COR-L47 (cell line): ENCODE measurements at places on chromosomes 4 and X.

- DNase-seq = no peak
These were observed 199.8 kb upstream of the NOCT start for GRCh38 chr4:138815811-138816210.

DNA sequence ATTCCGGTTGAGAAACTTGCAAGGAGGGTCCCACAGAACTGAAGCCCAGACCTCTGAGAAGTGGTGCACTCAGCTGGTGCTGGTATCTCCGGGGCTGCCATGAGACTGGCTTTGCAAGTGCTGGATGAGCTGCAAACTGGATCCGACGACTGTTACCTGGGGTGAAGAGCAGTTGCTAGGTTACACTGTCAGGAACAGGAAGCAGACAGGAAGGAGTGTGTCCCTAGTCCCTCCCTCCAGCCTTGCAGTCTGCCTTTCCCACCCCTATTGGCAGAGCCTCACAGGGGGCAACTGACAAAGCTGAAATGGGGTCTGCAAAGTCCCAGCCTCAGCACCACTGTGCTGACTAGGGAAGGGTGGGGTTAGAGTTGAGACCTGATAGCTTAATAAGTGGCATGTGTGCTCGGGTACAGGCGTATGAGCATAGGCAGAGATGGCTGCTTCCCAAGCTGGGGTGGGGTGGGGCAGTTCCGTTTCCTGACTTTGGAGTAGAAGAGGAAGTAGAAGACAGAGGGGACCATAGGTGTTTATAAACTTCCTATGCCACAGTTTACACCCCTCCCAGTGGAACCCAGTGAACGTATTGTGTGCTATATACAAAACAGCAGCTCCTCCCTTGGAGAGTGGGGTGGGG is 18.0 kb downstream of the PPEF1 start:
- no peak for DNase-seq

- no peak for DNase-seq
These were observed 97.5 kb downstream of the FANCB start for GRCh38 chrX:14775416-14775815.

DNA sequence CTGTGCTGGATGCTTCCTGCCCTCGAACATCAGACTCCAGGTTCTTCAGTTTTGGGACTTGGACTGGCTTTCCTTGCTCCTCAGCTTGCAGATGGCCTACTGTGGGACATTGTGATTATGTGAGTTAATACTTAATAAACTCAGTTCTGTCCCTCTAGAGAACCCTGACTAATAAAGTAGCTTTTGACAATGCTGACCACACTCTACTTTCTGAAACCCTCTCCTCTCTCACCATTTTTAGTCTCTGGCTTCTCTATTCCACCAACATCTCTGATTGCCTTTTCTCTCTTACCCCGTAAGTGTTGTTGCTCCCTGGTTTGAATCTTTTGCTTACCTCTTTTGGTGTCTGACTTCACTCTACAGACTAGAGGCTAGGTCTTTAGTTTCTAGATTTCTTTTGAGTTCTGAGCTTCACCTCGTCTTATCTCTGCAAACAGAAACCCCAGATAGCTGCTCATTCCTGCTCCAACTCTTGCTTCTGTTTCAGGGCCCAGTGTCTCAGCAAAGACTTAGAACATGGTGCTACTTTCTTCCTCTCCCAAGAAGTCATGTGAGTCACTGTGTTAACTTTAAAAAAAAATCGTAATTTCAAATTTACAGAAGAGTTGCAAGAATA is 11.4 kb downstream of the TMSB4X start:
- DNase-seq = no peak

DNA sequence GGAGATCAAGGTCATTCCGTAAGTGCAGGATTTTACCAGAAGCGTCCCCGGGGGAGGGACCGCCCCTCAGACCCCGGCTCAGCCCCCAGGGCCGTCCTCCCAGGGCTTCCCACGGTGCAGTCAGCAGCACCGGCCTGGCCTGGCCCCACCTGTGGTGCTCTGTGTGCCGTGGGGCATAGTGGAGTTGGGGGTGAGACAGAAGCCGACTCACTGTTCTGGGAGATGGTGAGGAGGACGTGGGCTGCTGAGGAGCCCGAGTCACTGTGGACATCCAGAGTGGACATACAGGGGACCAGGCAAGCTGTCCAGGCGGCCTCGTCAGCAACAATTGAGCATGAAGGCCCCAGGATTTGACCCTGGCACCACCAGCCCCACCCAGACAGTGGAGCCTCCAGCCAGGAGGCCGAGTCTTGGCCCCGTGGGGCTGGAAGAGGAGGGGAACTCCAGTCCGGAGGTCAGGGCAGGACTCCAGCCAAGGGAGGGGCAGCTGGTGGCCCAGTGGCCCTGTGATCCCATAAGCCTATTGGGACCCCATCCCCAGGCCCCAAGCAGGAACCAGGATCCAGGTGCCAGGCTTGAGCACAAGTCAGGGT is 19.1 kb downstream of the ATP5ME start:
- no peak for DNase-seq

DNA sequence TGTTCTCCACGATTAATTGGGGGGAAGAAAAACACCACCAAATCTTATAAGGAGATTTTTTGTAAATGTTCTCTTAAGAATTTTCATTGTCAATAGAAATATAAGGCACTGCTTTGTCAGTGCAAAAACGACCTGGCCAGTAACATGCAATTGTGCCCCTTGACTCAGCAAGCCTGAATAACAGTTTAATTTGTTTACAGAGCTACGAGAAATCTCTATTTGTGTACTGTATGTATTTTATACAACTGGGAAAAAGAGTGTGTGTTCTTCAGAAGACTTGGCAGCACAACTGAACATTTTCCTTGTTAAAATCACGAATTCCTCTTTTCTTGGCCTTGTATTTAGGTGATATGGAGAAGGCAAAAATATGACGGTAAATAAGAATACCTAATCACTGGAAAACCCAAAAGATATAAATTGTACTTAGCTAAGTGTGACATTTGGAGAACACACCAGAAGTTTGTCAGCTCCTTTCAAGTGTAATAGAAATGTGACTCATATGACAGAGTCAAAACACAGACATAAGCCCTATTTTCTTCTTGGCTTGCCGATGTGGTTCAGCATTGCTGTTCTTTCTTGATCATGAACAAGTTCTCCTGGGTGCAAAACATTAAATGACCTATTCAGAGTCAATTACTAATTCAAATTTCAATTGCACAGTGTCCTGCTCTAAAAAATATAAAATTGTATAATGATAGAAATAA is 945.0 kb upstream of the INTU start:
- no peak for DNase-seq

DNA sequence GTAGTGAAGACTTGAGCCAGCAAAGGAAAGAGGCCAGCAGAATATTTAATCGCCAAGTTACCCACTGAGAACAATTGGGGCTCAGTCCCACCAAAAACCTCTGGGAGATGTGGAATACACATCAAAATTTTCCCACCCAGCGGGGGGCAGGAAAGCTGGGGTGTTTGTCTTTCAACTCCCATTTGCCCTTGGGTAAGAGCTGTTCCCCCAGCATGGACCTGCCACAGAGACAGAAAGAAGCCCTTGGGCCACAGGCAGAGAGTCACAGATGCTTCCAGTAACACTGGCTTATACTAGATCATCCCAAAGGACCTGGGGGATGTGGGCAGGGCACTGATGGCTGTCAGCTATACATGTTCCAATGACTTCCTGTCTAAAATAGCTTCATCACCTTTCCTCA is 18.9 kb upstream of the FBXW7 start:
- DNase-seq = no peak

DNA sequence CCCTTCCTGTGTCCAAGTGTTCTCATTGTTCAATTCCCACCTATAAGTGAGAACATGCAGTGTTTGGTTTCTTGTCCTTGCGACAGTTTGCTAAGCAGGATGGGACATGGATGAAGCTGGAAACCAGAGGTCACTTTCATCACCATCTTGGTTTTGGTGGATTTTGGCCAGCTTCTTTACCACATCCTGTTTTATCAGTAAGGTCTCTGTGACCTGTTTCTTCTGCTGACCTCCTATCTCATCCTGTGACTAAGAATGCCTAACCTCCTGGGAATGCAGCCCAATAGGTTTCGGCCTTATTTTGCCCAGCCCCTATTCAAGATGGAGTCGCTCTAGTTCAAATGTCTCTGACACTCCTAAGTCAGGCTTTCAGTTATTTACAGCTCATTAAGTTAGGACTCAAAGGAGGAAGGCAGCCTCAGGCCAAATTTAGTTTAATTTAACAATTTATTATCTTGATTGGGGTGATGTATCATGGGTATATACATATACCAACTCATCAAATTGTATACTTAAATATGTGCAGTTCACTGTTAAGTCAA is 169.9 kb upstream of the NDP start:
- no peak for DNase-seq

DNA sequence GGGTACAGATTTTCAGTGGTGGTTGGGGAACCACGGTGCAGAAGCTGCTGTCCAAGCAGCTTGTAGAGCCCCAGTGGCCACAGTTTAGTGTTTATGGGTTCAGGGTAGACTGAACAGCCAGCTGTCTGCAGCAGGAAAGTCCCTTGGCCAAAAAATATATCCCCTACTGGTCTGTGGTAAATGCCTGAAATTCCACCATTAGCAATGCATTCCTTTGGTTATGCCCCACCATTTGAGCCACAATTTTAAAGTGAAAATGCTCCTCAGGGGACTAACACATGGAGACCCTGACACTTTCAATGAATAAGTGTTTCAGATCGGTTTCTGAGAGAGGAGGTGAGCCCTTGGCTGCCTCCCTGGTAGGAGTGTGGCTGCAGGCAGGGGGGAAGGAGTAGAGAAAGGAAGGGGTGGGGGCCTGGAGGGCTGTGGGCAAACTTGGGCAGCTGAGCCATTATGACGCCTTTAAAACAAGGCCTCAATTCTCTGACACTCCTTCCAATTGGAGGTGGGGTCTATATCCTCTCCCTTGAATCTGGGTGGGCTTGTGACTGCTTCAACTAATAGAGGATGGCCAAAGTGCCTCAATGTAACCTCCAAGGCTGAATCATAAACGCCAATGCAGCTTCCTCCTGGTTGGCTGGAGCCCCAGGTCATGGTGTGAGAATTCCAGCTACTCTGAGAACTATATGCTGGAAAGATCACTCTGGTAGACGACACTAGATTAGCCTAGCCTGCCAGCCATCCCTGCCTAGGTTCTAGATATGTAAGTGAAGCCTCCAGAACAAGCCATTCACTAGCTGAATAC is 75.8 kb upstream of the ATP6AP2 start:
- no peak for DNase-seq

DNA sequence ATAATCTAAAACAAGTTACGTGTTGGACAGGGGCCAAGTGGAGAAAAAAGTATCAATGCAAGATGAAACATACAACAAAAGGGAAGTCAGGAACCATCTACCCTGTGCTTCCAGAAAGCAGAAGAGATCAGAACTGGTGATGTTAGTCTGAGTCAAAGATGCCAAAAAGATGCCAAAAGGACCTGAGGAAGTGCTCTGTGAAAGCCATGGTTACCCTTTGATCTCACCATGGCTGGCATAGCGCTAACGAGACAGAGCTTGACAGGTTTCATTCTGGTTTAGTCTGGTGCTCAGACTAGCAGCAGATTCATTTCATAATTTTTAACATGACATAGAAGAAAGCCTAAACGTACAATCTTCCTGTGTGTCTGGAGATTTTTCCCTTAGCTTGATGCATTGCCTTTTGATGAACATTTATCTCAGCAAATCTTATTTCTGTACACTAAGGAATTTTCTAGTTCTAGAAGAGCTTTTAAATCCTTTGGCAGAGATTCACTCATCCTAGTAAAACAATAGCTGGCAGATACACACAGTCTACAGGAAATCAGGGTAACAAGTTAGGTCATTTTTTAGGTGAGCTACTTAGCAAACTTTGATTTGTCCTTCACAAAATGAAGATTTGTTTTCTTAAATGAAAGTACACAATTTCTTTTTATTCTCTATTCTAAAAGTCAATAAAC is 87.7 kb downstream of the COL25A1 start:
- DNase-seq = no peak

GRCh38 chr4:42488554-42488953 is 91.3 kb downstream of the SHISA3 start:
- no peak for DNase-seq

GRCh38 chr4:187576751-187577150 is 418.8 kb upstream of the ZFP42 start:
- no peak for DNase-seq

DNA sequence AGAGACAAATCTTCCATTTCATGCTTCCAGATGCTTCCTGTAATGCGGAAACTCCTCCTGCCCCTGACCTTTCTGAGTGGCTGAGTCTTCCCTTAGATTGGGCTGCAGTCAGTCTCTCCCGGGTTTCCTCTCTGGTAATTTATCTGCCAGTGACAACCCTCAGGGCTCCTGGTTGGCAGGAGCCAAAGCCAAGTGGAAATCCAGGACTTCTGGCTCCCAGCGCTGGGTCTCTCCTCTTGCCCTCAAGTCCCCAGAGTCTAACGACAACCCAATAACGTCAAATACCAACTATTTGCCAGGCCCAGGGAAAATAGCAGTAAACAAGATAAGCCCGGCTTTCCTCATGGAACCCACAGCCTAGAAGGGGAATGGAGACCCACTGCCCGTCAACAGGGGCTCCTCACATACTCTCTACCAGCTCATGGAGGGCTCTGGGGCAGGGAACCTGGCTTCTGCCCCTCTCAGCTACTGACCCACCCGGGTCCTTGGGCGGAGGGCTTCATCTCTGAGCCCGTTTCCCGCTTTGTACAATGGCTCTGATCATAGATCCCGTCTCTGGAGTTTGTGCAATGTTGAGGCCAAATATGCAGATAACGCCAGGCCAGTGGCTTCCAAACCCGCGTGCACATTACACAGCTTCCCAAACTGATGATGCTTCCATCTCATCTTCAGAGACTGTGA is 1.1 kb upstream of the TBC1D14 start:
- DNase-seq = no peak

DNA sequence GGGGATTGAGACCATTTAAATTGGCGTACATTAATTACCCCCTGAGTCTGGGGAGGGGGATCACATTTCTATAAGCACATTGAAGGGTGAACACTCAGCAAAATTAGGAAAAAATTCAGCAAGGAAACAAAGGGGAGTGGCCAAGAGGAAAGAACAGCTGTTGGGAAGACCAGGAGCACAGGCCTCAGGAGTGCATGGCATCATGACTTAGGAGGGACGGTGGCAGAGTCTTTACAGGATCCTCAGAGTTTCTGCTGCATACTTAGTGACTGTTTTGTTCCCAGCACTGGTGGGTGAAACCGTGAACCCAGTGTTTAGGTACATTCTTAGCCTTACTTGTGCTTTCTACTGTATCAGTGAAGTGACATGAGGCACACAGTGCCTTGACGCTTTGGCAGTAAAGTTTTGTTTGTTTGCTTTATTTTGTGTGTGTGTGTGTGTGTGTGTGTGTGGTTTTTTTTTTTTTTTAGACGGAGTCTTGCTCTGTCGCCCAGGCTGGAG is 121.3 kb downstream of the CBR4 start:
- DNase-seq = no peak

DNA sequence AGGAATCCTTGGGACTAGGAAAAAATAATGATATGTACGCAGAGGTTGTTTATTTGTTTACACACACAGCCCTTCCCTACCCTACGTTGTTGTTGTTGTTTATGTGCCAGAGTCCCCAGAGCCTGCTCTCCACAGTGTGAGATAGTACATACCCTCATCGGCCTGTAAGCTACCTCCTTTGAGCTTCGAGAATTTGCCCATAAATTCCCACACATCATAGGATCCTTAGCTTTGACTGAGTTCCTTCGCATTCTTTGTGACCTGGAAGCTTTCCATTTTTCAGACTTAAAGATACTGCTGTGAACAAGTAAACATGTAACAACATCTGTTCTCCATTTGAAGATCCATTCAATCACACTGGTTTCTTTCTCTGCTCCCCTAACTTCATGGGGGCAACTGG is 114.5 kb downstream of the IRF2 start:
- DNase-seq = no peak

GRCh38 chrX:122219735-122220134 is 964.3 kb upstream of the GRIA3 start:
- DNase-seq = no peak
